Immature natural killer cell (primary cell): ENCODE measurements at places on chromosomes 3 and 15.

- no peaks in the 10 kb centered on the region for H3K4me1 ChIP-seq
- H3K27ac ChIP-seq = no peak overlapping the region
- no peak overlapping the region for H3K4me3 ChIP-seq
- peaks cover 2% of the 10 kb centered on the region for H3K27me3 ChIP-seq
Measured at GRCh38 chr3:43913036-43913948, 222.6 kb downstream of the ABHD5 start.

GRCh38 chr15:55007561-55007960, 189.2 kb downstream of the RSL24D1 start:
- no peaks in the 10 kb centered on the region for H3K27me3 ChIP-seq
- peak overlapping the region; percentile 87 for H3K27ac ChIP-seq
- DNase-seq = peak; percentile 37
- H3K4me3 ChIP-seq = peak overlapping the region; percentile 67

GRCh38 chr3:183698756-183699155, 1.2 kb downstream of the YEATS2 start:
- H3K36me3 ChIP-seq = no peaks in the 10 kb centered on the region
- peak overlapping the region; percentile 76 for H3K27ac ChIP-seq
- peaks cover 2% of the 10 kb centered on the region for H3K27me3 ChIP-seq
- no peak for DNase-seq
- peaks cover 43% of the 10 kb centered on the region for H3K4me1 ChIP-seq

- DNase-seq = no peak
- no peak overlapping the region for H3K4me3 ChIP-seq
- no peak overlapping the region for H3K27ac ChIP-seq
- no peaks in the 10 kb centered on the region for H3K36me3 ChIP-seq
Measured at GRCh38 chr15:89085289-89085926, 2.8 kb upstream of the ABHD2 start.

DNA sequence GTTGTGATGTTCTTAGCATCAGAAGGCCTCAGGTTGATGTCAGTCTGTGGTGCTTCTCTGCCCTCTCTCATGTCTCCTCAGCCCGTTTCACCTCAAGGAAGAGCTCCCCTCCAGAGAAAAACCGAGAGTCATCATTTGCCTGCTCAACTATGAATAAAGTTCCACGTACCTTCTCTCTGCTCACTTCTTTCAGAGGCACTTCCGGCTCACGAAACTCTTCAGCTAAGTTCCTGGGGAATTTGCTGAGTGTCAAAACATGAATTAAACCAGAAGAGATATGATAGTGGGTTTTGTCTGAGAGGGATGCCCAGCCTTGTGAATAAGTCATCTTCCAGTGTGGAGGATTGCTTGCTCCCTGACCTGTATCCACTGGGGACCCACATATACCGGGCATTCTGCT, 37.7 kb downstream of the CCR4 start:
- no peaks in the 10 kb centered on the region for H3K4me1 ChIP-seq
- H3K36me3 ChIP-seq = peaks cover 5% of the 10 kb centered on the region
- no peak overlapping the region for H3K27ac ChIP-seq
- no peak for DNase-seq
